C1 segment of cervical spinal cord (tissue), 14 donors: ENCODE measurements at places on chromosomes 13 and 19.

- no peak for DNase-seq
Observed at GRCh38 chr13:48233889-48234488, 983 bp downstream of the ITM2B start.

DNA sequence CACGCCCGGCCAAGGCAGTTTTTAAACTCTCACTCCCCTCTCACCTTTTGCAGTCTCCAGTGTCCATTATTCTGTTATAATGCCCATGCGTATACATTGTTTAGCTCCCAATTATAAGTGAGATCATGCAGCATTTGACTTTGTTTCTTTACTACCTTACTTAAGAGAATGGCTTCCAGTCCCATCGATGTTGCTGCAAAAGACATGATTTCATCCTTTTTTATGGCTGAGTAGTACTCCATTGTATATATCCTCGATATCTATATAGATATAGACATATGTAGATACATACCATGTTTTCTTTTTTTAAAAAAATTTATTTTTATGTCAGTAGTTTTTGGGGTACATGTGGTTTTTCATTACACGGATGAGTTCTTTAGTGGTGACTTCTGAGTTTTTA is 8.4 kb downstream of the OR7D2 start:
- DNase-seq, result no peak

- no peak for DNase-seq
Observed at GRCh38 chr13:69264362-69265334, 843.0 kb upstream of the ATXN8OS start.

GRCh38 chr13:21429211-21429610 is 29.9 kb downstream of the ZDHHC20 start:
- no peak for DNase-seq

GRCh38 chr13:93265800-93266199 is 39.2 kb downstream of the GPC6 start:
- DNase-seq, result no peak

DNA sequence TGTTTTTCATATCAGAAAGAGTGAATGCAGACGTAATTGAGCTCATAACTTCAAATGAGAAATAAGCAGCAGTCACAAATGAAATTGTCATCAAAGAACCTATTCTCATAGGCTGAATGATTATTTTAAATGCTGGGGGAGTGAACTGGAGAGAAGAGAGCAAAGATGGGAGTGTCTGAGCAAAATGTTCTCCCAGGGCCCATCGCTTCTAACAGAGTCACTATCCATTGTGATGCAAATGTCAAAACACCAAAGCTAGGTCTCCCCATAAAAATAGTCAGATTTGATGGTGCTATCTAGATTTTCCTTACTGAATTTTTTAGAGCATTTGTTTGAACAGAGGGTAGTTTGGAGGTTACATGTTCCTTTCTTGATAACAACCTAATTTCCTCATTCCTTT is 278.7 kb downstream of the PCDH9 start:
- DNase-seq, result no peak

- DNase-seq, result no peak
Observed at GRCh38 chr19:13171146-13171545, 20.9 kb downstream of the IER2 start.

GRCh38 chr13:43676320-43676719 is 110.5 kb downstream of the ENOX1 start:
- no peak for DNase-seq

- DNase-seq, result no peak
Observed at GRCh38 chr13:99446242-99446641, 55.0 kb upstream of the TM9SF2 start.

GRCh38 chr13:43368003-43368402 is 344.6 kb downstream of the DNAJC15 start:
- no peak for DNase-seq

GRCh38 chr19:29305268-29305667 is 92.3 kb upstream of the UQCRFS1 start:
- DNase-seq, result no peak

DNA sequence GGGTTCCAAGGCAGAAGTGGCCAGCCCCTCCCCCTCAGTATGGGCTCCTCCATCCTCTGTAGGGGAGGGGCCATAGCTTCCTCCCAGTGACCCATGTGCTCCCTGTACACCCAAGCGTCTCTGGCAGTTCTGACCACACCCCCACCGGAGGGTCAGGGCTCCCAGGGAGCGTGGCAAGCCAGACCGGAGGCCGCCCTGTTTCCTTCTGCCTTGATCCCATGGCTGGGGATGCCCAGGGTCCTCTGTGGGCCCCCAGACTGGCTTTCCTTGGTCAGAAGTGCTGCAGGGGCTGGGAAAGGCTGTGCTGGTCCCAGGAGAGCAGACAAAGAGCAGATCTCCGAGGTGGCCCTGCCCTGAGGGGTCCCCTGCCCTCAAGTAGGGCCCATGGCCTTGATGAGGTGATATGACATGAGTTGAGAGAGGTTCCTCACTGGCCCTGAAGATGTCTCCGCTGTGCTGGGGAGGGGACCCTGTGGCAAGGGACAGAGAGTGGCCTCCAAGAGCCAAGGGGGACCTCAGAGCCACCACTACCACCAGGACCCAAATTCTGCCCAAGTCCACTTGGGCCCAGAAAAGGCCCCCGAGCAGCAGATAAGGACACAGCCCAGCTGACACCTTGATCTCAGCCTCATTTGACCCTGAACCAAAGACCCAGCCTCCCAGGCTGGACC is 7.8 kb upstream of the F2RL3 start:
- DNase-seq, result no peak

DNA sequence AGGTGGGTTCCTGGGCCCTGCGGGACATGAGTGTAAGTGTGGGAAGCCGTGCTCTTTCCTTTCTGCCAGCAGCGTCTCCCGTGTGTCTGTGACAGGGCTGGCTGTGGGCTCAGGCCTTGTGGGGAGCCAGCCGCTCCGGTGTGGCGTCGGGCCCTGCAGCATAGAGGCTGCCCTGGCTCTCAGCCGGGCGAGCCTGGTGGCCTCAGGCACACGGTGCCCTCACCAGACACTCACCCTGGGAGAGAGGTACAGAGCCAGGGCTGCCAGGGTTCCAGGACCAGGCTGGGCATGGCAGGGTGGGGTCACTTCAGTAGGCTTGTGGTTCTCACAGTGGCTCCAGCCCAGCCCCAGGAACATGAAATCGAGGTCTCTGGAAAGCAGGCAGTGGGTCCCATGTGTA is 324.8 kb downstream of the TEX29 start:
- DNase-seq, result no peak

- no peak for DNase-seq
Observed at GRCh38 chr13:25836574-25837336, 215.1 kb downstream of the SHISA2 start.

DNA sequence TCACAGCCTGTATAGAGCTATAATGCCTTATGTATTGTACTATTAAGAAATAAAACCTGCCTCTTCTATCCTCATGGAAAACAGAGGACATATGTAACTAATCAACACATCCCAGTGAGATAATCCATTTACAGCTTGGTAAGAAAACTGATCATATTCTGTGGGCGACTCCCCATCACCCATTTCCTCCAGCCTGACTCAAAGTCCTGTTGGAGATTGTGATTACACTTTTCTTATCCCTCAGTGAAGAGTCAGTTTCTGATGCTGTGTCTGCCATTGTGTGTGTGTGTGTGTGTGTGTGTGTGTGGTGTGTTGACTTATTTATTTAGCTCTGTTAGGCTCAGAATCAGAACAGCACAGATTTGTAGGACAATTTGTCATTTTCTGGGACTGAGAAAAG is 212.8 kb downstream of the FGF9 start:
- DNase-seq, result no peak

DNA sequence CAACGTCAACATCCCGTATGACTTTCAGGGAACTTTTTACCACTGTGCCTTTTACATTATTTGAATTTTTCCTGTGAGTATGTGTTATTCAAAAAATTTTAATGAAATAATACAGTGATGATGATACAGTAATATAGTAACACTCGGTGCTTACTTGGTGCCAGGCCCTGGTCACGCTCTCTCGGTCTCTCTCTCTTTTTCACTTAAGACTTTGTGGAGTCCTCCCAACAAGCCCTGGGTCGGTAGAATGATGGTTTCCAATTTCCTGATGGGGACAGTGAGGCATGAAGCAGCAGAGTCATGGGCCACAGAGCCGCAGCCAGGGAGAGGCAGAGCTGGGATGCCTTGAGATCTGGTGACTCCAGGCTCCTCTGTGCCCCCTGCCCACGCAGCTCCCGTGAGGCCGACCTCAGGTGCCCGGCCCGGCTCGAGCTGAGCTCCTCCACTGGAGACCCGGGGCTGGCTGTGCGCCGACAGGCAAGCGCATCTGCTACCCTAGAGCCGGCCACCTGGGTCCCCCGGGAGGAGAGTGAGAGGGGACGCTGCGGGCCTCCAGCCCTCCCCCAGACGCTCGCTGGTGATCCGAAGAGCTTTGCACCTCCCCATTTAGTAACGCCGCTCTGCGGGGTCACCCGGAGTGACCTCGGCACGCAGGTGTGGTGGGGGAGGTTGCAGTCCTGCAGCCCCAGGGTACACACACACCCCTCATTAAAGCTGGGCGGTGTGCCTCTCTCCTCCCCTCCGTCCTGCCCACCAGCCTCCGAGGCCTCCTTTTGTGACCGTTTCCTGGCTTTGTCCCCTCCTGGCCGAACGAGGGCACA is 4.4 kb upstream of the SBK3 start:
- no peak for DNase-seq

GRCh38 chr13:106471957-106472543 is 63.4 kb downstream of the EFNB2 start:
- no peak for DNase-seq

GRCh38 chr19:17727843-17728242 is 8.6 kb downstream of the MAP1S start:
- DNase-seq, result no peak

DNA sequence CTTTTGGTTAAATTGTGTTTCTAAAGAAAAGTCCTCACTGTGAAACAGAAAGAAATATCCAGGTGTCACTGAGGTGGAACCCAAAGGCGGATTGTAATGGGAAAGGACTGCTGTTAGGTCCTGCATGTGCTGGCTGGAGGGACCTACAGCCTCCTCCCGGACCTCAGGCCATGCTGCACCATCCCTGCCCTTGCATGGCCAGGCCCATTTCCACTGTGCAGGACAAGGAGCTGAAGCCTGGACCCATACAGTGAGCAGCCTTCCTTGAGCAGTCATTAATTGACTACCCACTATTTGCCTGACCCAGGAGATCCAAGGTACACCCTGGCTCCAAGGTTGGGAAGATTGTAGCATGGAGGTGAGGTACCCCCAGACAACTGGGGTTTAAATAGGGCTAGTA is 17.6 kb downstream of the VSTM2B start:
- no peak for DNase-seq

DNA sequence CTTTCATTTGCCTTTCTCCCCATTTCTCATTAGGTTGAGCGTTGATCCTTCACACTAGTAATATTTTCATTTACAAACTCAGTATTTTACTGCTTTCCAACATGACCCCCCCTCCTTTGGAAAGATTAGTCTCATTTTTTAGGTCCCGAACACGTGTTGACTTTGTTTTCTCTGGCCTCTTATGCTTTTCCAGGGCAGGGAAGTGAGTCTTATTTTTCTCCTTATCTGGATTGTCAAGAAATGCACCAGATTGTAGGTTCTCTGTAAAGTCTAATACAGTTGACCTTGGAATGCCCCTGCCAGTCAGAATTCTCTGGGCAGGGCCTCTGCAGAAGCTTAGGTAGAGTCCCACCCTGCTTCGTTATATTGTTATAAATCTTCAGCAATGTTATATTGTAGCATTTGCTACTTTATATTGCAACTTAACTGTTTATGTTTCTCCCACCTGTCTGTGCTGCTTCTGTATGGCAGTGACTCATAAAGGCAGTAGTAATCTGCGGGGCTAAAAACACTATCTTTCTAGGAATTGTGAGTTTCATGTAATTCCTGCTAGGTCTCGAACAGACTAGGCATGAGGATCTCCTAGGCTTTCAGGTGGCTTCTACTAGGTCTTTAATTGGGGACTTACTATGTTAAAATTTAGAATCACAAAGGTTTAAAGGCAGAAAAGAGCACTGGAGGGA is 2.0 kb downstream of the TDRD3 start:
- no peak for DNase-seq

- DNase-seq, result no peak
Observed at GRCh38 chr13:103315711-103316110, 249.5 kb upstream of the SLC10A2 start.

DNA sequence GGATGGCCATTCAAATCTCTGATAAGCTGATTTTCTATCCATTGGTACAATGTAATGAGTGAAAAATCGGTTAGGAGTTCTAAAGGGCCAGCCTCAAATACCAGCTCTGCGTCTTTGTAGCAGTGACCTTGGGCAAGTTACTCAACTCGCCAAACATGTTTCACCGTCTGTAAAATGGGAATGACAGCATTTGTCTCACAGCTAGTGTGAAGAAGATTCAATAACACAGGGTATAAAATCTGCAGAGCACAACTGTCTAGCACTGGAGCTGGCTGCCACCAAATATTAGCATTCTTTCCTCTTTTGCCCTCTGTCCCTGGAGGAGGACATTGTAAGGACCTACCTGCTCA is 22.1 kb upstream of the SERP2 start:
- no peak for DNase-seq

DNA sequence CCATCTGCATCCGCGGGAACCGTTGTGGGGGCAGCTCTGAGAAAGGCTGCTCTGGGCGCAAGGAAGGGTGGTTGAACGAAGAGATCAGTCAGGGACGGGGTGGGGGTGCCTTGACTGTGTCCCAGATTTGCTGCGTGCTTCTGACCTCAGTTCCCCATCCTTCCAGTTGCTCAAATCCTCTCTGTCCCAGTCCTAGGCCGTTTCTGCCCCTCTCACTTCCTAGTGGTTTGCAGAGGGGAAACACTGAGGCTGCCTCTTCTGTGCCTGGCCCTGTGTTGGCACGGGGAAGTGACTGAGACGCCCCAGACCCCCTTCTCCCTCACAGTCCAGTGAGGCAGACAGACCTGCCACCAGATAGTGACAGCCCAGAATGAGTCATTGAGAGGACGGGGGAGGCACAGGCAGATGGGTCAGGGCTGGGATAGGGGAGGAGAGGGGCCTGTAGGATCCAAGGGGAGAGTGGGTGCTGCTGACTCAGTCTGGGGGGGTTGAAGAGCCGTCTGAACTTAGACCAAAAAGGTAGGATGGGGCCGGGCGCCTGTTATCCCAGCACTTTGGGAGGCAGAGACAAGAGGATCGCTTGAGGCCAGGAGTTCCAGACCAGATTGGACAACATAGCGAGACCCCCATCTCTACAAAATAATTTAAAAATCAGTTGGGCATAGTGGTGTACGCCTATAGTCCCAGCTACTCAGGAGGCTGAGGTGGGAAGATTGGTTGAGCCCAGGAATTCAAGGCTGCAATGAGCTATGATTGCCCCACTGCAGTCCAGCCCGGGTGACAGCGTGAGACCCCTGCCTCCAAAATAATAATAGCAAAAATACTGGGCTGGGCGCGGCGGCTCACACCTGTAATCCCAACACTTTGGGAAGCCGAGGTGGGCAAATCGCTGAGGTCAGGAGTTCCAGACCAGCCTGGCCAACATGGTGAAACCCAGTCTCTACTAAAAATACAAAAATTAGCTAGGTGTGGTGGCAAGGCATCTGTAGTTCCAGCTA is 26.5 kb downstream of the NUMBL start:
- no peak for DNase-seq
